ENCODE measurements at places on chromosomes 11 and 22.

DNA sequence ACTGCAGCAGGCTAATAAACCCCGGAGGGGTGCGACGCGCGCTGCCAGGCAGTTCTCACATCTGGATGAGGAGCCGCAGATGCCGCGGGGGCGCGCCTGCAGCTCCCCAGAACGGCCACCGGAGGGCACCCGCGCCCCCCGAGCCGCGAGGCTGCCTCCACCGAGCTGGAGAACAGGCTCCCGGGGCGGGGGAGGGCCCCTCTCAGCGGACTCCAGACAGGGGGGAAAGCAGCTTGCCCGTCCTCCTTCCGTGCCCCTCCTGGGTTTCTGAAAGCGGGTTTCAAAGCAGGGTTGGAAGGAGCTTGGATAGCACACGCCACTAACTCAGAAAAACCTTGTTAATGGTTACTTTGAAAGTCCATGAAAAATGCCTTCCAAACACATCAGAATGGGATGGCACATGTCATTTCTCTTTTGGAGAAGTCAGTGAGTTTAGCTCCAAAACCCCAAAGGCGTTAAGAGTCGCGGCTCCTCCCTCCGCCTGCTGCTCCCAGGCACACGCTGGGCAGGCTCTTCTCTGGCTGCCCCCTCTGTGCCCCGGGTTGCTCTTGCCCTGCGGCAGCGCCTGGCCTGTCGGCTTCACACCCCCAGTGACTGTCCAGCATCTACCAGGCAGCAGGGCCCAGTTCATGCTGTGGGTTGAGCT, 317.8 kb downstream of the NTM start:
- peak; percentile 72 for DNase-seq

- no peak for DNase-seq
Measured at GRCh38 chr11:117303101-117303500, 12.0 kb downstream of the BACE1-AS start.

DNA sequence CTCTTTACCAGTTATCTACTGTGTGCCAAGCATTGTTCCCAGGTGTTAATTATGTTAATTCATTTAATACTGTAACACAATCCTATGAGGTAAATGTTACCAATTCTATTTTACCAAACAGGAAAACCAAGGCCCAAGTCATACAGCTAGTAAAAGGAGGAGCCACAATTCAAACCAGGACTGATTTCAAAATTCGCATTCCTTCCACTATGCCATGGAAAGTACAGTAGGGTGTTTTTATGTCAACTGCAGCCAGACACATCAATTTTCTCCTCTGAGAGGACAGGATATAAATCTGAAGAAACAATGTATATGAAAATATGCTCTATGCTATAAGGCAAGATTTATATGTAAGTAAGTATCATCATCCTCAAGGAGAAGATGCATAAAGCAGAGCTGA, 104.3 kb downstream of the RPL27A start:
- DNase-seq = no peak

DNA sequence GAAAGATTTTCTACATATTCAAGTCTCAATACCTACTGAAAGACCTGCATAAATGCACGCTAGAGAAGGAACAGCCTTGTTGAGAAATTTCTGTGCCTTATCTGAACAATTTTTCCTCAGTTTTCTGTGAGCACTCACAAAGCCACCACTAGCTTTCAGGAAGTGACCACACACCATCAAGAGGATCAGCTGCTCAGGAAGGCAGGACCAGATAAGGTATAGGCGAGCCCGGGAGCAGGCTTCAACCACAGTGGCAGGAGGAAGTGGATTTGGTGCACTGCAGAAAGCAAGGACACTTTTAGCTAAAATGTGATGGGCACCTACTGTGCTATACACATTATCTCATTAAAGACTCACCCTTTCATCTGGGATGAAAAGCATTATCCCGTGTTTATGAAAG, 220.8 kb downstream of the RAB38 start:
- no peak for DNase-seq

DNA sequence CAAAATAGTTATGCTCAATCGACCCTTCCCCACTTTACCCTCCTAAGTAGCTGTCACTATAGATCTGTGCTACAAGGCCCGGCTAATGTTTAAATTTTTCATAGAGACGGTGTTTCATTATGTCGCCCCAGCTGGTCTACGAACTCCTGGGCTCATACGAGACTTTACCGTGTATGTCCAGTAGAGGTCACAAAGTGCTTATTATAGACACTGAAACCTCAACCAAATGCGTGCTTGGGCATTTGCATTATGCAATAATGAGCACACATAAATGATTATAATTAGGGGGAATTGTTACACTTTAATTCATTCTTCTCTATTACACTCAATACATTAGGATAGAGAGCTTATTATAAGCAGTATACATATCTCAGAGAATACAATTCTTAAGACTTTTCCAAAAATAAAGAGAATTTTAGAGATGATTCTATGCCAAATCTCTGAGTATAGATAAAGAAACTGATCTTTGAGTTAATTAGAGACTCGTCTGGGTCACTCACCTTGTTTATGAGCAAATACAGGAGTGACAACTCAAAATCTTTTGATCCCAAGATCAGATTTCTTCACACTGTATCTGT, 12.5 kb upstream of the MRPL16 start:
- DNase-seq = peak; percentile 63

DNA sequence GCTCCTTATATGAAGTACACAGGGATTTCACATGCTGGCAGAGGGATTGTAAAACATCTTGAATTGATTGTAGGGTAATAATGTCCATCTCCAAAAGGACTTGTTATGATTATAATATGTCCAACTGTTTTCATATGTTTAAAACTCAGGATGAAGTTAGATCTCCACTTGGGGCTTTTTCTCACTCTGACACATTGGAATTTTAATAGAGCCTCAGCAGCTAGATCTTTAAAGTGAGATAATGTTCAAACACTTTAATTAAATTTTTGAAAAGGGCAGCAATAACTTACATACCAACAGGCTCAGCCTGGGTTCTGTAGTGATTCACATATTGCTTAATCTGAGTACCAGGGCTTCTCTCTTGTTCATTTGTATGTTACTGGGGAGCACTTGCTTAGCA, 152.1 kb downstream of the NELL1 start:
- no peak for DNase-seq

DNA sequence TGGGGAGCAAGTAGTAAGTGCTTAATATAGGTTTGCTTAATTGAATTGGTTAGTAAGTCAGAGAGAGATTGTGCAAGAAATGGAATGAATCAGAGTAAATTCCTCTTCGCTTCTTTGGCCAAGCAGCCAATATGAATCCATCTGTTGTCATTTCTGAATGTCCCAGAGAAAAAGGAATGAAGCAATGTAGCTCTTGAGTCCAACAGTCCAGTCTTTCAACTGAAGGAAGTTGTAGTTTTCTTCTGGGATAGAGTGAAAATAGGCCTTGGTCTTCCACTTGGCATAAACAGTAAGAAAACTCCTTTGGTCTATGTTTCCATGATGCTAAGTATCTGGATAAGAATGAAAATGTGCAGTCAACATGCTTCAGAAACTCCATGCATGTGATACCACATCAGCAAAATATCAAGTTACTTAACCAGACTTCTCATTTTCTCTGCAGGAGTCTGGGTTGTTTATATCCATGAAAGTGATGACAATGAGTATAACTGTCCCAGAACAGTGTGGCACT, 1.8 kb upstream of the FIBIN start:
- DNase-seq = no peak

DNA sequence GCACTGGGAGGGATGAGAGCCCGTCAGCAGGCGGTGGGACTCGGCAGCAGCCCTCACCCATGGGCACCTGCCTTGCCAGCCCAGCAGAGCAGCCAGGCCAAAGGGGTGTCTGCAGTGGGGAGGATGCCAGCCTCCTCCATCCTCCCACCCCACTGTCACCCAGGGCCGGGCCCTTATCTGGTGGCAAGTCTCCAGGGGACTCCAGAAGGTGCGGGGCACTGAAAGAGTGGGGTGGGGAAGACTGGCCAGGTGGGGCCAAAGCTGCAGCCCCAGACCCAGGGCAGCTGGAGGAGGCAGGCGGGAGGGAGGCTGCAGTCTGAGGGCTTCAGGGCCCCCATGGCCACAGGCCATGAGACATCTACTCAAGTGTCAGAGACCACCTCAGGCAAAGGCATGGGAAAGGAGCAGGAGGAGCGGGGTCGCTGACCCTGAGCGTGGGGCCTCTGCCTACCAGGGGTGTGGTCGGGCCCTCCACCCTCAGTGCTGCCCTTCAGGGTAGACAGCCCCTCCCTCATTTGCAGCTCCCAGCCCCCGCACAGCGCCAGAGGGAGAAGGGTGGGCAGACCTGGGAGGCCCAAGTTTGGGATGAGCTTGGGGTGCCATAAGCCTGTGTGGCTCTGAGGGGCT, 3.5 kb downstream of the DGCR6L start:
- no peak for DNase-seq

DNA sequence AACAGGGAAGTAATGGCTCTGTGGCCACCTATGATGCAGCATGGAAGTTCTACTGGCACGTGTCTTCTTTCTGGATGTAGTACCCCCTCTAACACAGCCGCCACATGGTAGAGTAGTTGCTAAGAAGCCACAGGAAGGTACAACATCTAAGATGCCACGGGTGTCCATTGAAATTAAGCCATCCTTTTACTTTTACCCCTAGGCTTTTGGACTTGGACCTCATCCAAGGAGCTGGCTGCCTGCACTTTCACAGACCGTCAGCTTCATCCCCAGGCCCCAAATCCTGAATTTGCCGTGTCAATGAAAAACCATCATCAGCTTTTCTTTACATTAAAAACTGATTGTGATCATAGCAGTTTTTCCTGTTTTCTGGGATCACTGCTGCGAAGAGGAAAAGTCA, 102.4 kb downstream of the RPL27A start:
- no peak for DNase-seq

- no peak for DNase-seq
Measured at GRCh38 chr11:35139722-35140282, 831 bp downstream of the CD44 start.

GRCh38 chr11:13939961-13940906, 22.3 kb upstream of the SPON1 start:
- no peak for DNase-seq

- no peak for DNase-seq
Measured at GRCh38 chr11:131991606-131992005, 621.2 kb downstream of the NTM start.

DNA sequence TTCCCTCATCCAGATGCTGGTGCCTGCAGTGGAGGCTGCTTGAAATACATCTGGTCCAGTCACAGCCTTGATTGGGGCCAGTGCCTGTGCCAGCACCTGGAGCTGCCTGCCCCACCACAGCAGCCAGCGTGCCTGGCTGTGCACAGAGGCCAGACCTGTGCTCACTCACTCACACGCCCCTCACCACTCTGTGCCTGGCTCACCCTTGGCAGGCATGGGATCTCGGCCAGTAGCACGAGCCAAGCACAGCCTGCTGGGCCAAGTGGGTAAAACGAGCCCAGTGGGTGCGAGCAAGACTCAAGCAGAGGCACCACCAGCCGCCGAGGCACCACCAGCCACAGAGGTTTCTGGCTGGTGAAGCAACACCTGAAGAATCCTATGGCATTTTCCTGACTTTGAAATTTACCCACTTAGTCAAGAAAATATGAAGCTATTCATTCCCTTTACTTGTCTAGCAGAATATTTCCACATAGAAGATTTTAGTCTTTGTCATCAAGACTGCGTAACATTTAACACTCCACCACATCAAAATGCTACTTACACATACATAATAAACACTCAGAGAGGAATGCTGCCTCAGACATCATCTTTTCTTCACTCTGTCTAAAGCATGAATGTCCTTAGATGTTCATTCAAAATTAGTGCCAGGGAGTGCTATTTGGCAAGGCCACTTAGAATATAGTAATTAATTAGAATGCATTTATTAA, 424.3 kb upstream of the FAT3 start:
- DNase-seq = no peak

DNA sequence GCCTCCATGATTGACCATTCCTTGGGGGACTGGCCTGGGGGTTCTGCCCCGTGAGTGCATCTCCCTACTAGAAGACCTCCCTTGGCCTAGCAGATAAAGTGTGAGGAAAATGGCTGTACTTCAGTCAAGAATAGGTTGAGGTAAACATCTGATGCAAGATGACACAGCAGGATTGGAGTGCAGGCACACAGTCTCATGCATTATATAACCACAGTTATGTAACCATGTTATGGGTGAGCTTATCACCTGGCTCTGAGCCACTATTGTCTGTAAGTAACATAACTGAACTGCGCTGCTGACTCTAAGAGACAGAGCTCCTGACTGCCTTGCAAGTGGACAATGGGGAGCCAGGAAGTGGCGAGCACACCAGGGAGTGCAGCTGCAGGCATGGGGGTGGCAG, 378.7 kb upstream of the ANO5 start:
- no peak for DNase-seq

DNA sequence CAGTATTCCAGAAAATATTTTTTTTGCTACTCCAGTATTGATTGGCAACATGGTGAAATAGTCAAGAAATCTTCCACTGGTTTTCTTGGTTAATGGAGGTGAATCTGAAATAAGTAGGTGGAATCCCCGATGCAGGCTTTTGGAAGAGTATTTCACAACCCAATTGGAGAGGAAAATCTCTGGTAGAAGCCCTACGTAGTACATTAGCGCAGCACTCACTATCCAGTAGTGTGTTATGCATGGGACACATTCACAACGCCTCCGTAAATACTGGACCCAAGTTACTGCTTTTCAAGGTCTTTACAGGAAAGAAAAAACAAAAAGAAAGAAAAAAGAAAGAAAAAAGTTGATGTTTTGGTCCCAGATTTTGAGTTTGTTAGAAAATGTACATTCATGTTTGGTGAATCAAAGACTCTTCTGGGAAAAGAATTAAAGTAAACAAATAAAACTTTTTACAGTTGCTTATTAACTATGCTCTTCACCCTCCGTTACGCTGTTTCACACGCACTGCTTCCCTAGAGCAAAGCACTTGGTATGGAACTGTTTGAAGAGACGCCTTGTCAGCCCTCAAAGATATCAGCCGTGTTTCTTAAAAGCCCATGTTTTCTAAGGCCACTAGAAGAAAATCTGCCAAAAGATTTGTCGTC, 170.4 kb upstream of the CTSC start:
- no peak for DNase-seq

- no peak for DNase-seq
Measured at GRCh38 chr11:60077981-60078380, 10.5 kb upstream of the MS4A2 start.

GRCh38 chr22:38137876-38138687, 27.6 kb upstream of the BAIAP2L2 start:
- no peak for DNase-seq
